ENCODE measurements at places on chromosomes 5 and 9. TPM values are rescaled to one million over a fixed set of nuclear protein-coding genes. Genes with fewer than 3 reads are reported as not detected.

The SLC25A48 gene
- polyA plus RNA-seq, result 1.3 TPM

The GEMIN5 gene
- 24.7 TPM for polyA plus RNA-seq

The LRRC19 gene
- polyA plus RNA-seq, result 0.72 TPM

The TRIM36 gene
- 1.2 TPM for polyA plus RNA-seq

The PELO gene
- polyA plus RNA-seq, result 24.8 TPM

The OR1J2 gene
- not detected for polyA plus RNA-seq

The CCDC69 gene
- polyA plus RNA-seq, result 6.8 TPM

The FAM78A gene
- 5.4 TPM for polyA plus RNA-seq

The EGFLAM gene
- polyA plus RNA-seq, result 12.3 TPM

The MRPS2 gene
- 33.5 TPM for polyA plus RNA-seq

The RELL2 gene
- polyA plus RNA-seq, result 0.43 TPM

The ZER1 gene
- polyA plus RNA-seq, result 27.0 TPM

The CDHR2 gene
- 0.60 TPM for polyA plus RNA-seq

The HOMER1 gene
- polyA plus RNA-seq, result 14.0 TPM

The CDK7 gene
- polyA plus RNA-seq, result 32.5 TPM

The SH3RF2 gene
- 0.44 TPM for polyA plus RNA-seq

The NEURL1B gene
- 29.4 TPM for polyA plus RNA-seq

The FOXD4L6 gene
- polyA plus RNA-seq, result not detected

The GFI1B gene
- 1.3 TPM for polyA plus RNA-seq

The ARID3C gene
- polyA plus RNA-seq, result 0.13 TPM

The BARHL1 gene
- polyA plus RNA-seq, result not detected

The SPINK13 gene
- 1.4 TPM for polyA plus RNA-seq

The MRRF gene
- 36.4 TPM for polyA plus RNA-seq

The SYNPO gene
- 27.8 TPM for polyA plus RNA-seq

The HEMGN gene
- 3.7 TPM for polyA plus RNA-seq

The SV2C gene
- polyA plus RNA-seq, result 0.26 TPM

The ZNF658 gene
- polyA plus RNA-seq, result 7.8 TPM

The PRR16 gene
- polyA plus RNA-seq, result 11.6 TPM

The NUTM2G gene
- polyA plus RNA-seq, result 0.83 TPM

The ZNF879 gene
- polyA plus RNA-seq, result 4.6 TPM

The PLAC8L1 gene
- 1.8 TPM for polyA plus RNA-seq

The TMEM174 gene
- not detected for polyA plus RNA-seq

The SMIM3 gene
- 19.4 TPM for polyA plus RNA-seq

The CYSRT1 gene
- polyA plus RNA-seq, result 2.7 TPM

The ZNF484 gene
- 13.0 TPM for polyA plus RNA-seq

The SPATA31C1 gene
- not detected for polyA plus RNA-seq

The SLC34A3 gene
- polyA plus RNA-seq, result 1.7 TPM

The EIF4E1B gene
- polyA plus RNA-seq, result not detected

The CDH18 gene
- polyA plus RNA-seq, result 1.1 TPM

The STK32A gene
- 5.6 TPM for polyA plus RNA-seq

The DBH gene
- polyA plus RNA-seq, result 1.2 TPM

The PCDHGA11 gene
- 2.8 TPM for polyA plus RNA-seq

The PHYHD1 gene
- polyA plus RNA-seq, result 43.5 TPM

The SMIM32 gene
- 0.42 TPM for polyA plus RNA-seq

The BTNL8 gene
- 0.76 TPM for polyA plus RNA-seq
